ENCODE measurements at places on chromosomes 6 and 20.

GRCh38 chr6:118650582-118651281 lies 659 bp downstream of the CEP85L start:
- DNase-seq: peak; percentile 38

GRCh38 chr6:31120151-31120915 lies at the start of gene CDSN:
Gene CDSN, minus strand, starts transcription at chr6:31120446. Its CDS starts 27 bp downstream, at chr6:31120419.
- no peak for DNase-seq

GRCh38 chr20:21396599-21397340 lies 556 bp downstream of the NKX2-4 start:
- DNase-seq: no peak

GRCh38 chr6:162343198-162343935 lies 384.2 kb downstream of the PRKN start:
- no peak for DNase-seq

DNA sequence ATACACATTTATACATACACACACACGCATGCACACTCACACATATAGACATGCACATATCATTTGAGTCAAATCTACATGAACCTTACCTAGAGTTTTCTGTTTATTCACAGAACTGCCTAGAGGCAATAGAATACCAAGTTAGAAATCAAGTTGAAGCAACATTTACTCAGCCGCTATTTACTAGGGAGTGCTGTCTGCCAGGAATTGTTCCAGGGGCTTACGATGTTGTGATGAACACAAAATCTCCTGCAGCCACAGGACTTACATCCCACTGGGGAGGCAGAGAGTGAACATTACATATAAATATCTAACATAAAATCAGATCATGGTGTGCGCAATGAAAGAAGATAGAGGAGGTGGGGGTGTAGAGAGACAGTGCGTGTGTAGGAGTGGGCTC lies 80.4 kb downstream of the GCLC start:
- no peak for DNase-seq

- peak; percentile 66 for DNase-seq
These were observed 14.3 kb upstream of the NCOA3 start for GRCh38 chr20:47487175-47487917.

DNA sequence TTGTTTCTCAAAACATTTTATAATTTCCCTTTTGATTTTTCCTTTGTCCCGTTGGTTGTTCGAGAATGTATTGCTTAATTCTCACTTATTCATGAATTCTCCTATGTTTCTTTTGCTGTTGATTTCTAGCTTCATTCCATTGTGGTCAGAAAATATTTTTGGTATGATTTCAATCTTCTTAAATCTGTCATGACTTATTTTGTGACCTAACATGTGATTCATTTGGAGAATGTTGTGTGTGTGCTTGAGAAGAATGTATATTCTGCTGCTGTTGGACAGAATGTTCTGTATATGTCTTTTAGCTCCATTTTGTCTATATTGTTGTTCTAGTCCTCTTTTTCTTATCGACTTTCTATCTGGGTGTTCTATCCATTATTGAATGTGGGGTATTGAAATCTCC lies 286.2 kb upstream of the RNF217 start:
- DNase-seq: no peak

- DNase-seq: no peak
These were observed 29.1 kb downstream of the ZDHHC14 start for GRCh38 chr6:157410045-157410444.

DNA sequence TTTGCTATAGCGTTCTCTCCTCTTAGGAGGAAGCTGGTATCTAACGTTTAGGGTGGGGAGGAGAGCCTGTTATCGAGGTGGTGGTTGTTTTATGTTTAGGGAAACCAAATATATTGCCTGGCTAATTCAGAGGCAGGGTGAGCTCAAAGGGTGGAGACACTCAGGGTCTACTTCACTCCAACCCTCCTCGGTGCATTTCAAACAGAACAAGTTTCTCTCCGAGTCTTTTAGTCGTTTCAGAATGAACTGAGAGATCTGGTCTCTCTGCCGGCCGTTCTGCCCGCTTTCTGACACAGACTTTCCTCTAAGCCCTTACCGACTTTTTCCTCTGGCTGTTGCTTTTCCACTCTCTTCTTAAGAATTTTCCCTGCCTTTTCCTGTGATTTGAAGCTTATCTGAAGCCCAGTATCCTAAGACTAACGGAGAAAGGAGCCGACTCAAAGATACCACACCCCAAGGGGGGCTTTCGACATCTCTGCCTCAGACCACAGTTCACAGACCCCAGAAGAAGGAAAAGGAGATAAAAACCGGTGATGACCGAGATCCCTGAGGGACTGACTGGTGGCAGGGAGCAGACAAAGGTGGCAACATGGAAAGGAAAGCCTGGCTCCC lies 865 bp downstream of the STK38 start:
- peak; percentile 18 for DNase-seq

DNA sequence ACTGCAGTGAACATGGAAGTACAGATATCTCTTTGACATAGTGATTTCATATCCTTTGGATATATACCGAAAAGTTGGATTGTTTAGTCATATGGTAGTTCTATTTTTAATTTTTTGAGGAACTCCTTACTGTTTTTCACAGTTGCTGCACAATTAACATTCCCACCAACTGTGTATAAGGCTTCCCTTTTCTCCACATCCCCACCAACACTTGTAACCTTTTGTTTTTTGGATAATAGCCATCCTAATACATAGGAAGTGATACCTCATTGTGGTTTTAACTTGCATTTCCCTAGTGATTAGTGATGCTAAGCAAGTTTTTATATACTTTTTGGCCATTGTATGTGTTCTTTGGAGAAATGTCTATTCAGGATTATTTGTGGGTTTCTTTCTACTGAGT lies 45.1 kb upstream of the TENT5A start:
- no peak for DNase-seq

DNA sequence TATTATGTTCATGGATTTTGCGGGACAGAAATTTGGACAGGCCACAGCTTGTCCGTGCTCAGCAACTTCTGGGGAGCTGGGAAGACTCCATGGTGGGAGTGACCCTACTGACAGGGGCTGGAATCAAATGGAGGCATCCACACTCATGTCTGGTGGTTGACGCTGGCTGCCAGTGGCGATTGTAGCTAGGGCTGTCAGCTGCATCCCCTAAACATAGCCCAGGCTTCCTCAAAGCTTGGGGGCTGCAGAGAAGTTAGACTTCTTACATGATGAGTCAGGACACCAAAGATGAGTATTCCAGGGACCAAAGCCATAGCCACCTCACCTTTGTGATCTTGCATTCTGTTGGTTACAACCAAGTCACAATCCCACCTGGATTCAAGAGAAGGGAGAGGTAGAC lies 18.4 kb upstream of the FAM50B start:
- no peak for DNase-seq

GRCh38 chr6:25463441-25463840 lies 184.3 kb downstream of the CARMIL1 start:
- no peak for DNase-seq

DNA sequence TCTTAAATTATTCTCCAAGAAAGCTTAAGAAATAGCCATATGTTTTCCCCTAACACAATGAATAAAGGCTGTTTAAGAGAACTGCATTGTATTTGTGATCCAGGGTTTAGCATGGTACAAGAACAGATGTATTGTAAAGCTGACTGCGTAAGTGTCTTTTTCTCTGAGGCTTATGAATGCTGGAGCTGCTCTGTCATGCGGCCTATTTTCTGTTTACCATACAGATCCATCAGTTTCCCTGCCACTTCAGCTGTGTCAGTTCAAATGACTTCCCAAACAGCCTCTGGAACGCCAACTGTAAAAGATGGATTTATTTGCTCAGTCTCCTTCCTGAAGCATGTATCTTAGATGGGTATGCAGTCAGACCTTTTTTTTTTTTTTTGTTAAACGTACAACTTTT lies 419.3 kb upstream of the HS3ST5 start:
- DNase-seq: no peak

DNA sequence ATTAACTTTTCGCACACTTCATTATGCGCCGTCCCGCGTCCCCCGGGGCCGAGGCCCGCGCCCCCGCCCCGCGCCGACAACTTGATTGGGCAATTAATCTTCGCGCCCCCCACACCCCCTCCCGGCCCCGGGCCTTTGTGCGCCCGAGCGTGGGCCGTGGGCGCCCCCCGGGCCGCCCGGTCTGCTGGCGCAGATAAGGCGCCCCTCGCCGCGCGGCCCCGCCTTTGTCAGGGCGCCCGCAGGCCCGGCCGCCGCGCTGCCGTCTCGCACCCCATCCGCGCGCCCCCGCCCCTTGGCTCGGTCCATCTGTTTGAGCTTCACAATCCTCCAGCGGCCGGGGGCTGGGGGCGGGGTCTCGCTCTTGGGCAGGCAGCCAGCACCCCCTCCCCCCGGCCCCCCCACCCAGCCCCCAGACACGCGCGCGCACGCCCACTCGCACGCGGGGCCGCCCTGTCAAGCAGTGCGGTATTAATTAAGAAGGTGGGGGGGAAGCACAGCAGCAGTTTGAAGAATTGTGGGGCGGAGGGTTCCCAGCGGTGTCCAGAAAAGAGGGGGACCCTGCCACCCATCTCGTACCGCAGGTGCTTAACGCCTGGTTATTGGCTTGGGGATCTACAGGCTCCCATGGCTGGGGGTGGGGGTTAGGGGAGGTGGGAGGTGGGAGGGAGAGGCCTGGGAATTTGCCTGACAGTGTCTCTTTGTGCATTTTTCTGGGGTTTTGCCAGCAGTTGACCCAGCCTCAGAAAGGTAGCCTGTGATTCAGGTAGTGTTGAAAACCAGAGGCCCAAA lies 34.6 kb upstream of the SCRT2 start:
- DNase-seq: no peak

- DNase-seq: no peak
These were observed 17.0 kb downstream of the RPS6KA2 start for GRCh38 chr6:166610069-166610468.

GRCh38 chr6:75460681-75461080 lies 32.9 kb downstream of the FILIP1 start:
- DNase-seq: no peak

- no peak for DNase-seq
These were observed 48.8 kb upstream of the RALY start for GRCh38 chr20:33944914-33945313.

DNA sequence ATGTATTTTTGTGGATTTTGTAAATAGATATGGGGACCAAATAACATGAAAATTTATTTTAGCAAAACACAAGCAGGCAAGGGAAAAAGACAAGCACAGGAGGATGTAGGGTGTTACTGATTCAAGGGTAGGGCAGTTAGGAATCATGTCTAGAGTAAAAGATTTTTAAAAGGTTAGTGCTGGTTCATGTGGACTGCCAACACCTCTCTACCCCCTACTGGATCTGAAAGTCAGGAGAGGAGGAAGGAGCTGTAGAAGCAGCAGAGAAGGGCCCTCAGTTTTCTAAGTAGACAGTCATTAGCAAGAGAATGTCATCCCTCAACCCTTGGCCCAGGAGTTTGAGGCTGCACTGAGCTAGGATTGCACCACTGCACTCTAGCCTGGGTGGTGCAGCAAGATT lies 95.2 kb downstream of the RREB1 start:
- no peak for DNase-seq

GRCh38 chr20:63744574-63745423 lies 5.2 kb downstream of the SLC2A4RG start:
- no peak for DNase-seq

DNA sequence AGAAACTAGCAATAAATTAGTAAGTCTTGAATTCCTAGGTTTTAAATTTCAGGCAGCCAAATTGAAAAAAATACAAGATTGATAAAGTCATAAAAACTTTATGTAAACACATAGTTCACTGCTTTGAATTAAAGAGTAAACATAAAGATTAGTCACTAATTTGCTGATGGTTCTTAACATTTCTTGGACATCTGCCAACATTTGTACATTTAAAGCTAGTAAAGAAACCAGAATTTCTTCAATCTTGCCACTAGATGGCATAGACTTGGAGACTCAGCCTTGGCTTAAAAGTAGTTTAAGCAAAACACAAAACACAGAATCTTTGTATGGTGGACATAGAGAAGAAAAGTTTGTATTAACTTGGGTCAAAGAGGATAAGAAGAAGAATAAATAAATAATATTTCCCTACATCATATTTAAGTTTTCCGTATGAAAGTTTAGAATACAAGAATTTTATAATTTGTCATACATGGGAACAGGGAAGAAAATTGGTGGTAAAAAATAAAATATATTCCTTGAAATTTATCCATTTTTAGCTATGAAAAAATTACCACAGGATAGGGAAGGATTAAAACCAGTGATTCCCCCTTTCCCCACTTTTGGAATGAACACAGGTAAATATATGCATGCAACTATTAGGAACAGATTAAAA lies 41.7 kb upstream of the FAM135A start:
- no peak for DNase-seq

DNA sequence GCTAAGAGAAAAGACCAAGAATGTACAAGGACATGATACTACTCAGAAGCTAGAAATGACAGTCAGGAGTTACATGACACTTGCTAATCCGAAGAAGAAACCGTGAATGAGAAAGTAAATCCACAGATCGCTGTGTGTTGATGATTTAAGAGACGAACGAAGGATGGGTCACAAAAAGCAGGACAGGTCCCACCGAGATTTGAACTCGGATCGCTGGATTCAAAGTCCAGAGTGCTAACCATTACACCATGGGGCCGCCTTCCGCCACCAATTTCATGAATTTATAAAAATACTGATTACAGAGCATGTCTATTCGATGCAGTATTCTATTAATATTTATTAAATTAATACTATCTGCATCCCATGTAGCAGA lies 54.0 kb upstream of the BTN3A2 start:
- no peak for DNase-seq

GRCh38 chr6:158408552-158409130 lies 96.4 kb downstream of the TULP4 start:
- no peak for DNase-seq

- DNase-seq: no peak
These were observed 113.4 kb downstream of the SCP2D1 start for GRCh38 chr20:18926965-18927364.

DNA sequence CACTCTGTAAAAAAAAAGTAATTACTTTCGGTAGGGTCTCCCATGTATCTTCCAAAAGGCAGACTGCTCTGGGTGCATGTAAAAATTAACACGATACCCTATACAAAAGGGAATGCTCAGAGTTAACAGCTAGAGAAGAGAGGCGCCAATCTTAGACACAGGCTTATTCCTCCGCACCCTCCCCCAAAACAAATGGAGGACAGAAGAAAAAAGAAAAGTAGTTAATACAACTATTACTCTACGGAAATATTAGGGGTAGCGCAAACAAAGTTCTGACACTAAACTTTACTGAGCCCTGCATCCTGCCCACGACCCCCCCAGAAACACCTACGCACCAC lies 331 bp upstream of the UFL1 start:
- DNase-seq: no peak

- DNase-seq: no peak
These were observed 48.1 kb upstream of the BTBD3 start for GRCh38 chr20:11869641-11870040.

DNA sequence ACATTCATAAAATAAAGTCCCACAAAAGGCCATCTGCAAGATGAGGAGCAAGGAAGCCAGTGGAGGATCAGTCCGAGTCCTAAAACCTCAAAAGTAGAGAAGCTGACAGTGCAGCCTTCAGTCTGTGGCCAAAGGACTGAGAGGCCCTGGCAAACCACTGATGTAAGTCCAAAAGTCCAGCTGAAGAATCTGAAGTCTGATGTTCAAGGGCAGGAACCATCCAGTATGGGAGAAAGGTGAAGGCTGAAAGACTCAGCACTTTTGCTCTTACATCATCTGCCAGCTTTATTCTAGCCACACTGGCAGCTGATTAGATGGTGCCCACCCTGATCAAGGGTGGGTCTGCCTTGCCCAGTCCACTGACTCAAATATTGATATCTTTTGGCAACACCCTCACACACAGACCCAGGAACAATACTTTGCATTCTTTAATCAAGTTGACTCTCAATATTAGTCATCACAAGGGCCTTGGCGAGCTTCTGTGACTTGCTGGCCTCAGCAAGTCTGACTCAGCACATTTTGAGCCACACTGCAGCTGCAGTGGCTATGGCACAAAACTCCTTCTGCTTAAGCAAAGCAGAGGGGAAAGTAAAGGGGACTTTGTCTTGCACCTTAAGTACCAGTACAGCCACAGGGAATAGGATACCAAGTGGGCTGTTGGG lies 1370.3 kb upstream of the CITED2 start:
- no peak for DNase-seq

Measured in stimulated activated CD8-positive, alpha-beta memory T cell treated with anti-CD3 and anti-CD28 coated beads, Interleukin-15, amount 100 ng/mL, for 48 hours (primary cell).